ENCODE measurements at places on chromosomes 13 and 19. TPM values are rescaled to one million over a fixed set of nuclear protein-coding genes. Genes with fewer than 3 reads are reported as not detected.

TBXA2R gene
- 1.5 TPM for total RNA-seq

MCEMP1 gene
- not detected for total RNA-seq

ATP4A gene
- not detected for total RNA-seq

LILRA5 gene
- total RNA-seq, result 0.36 TPM

NACC1 gene
- total RNA-seq, result 62.5 TPM

SGCG gene
- total RNA-seq, result not detected

GPR183 gene
- 0.29 TPM for total RNA-seq

EMP3 gene
- total RNA-seq, result 185 TPM

POSTN gene
- 1,081 TPM for total RNA-seq

DHPS gene
- 50.4 TPM for total RNA-seq

LILRB2 gene
- not detected for total RNA-seq

CYP2A6 gene
- not detected for total RNA-seq

SLC25A30 gene
- total RNA-seq, result 11.2 TPM

ZNF69 gene
- 14.1 TPM for total RNA-seq

PLVAP gene
- not detected for total RNA-seq

SBK3 gene
- total RNA-seq, result not detected

MIR17HG gene
- 4.0 TPM for total RNA-seq

SF3A2 gene
- total RNA-seq, result 27.1 TPM
